GM10248 (cell line): ENCODE measurements at places on chromosomes 12 and 14.

- DNase-seq, result no peak
Observed at GRCh38 chr12:96294831-96295230, 100.7 kb downstream of the ELK3 start.

GRCh38 chr14:63891148-63891975 lies 38.6 kb downstream of the SYNE2 start:
- DNase-seq, result no peak

GRCh38 chr12:30939234-30939633 lies 12.7 kb downstream of the TSPAN11 start:
- no peak for DNase-seq

DNA sequence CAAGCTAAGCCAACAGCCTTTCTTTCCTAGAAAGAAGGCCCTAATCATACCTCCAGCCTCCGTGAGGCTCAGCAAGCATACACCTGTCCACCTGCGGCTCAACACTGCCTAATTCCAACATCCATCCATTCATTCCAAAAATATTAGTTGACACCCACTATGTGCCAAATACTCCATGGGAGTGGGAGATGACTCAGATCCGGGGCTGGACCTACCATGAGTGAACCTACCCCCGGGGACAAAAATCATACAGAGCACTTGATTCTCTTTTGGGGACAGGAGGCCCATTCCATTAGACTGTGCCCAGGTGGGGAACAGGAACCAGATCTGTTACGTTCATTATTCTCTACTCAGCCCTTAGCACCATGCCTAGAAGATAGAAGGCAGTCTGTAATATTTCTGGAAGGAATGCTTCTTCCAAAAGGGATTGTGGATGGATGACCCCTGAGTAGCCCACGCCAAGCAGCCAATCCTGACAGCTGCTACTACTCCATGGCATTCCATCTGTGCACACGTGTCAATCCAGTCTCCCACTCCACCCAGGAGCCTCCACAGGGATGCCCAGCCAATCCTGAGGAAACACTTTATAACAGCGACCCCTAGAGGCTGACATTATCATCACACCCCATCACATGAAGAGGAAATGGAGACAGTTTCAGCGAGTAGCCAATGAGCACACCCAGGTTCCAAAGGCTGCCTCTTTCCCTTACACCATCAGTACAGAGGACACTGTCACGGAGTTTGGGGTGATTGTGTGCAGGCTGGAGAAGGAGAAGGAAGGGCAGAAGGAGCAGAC lies 170.7 kb downstream of the ESRRB start:
- peak; percentile 52 for DNase-seq

GRCh38 chr14:53113989-53114388 lies 39.1 kb downstream of the DDHD1 start:
- no peak for DNase-seq

DNA sequence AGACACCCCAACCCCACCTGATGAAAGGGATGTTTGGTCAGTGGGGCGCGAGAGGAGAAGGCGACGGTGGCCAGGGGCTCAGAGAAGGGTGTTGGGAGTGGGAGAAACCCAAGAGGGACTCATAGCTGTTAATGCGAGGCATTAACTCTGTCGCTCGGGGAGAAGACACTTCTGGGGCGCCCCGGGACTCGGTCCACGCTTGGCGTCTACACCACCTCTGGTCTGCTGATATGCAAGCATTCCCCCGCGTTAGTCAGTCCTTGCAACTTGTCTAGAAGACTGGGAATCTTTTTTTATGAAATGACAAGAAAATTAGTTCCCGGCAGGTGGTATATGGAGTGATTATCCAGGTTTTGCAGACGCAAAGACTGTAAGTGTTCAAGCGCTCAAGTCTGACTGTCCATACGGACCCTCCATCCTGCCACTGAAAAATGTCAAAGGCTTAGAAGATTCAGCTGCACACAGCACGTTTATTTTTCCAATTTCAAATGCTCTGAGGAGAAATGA lies 360 bp upstream of the SLC35F4 start:
- DNase-seq, result no peak

DNA sequence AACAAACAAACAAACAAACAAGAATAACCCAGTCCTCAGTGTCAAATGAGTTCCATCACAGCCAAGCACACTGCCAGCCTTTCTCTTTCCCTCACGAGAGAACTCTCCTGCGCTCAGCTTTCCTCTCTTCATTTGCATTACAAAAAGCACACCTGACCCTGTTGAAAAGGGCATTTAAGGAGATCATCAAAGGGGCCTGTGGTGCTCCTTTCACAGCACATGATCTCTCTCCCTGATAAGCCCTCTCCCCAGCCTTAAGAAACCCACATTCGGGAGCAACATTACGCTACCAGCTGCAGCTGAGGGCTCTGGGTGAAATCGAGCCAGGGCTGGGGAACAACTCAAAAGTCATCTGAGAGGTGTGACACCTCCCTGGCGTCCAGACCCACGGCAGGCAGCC lies 165.6 kb upstream of the TMCC3 start:
- DNase-seq, result no peak

DNA sequence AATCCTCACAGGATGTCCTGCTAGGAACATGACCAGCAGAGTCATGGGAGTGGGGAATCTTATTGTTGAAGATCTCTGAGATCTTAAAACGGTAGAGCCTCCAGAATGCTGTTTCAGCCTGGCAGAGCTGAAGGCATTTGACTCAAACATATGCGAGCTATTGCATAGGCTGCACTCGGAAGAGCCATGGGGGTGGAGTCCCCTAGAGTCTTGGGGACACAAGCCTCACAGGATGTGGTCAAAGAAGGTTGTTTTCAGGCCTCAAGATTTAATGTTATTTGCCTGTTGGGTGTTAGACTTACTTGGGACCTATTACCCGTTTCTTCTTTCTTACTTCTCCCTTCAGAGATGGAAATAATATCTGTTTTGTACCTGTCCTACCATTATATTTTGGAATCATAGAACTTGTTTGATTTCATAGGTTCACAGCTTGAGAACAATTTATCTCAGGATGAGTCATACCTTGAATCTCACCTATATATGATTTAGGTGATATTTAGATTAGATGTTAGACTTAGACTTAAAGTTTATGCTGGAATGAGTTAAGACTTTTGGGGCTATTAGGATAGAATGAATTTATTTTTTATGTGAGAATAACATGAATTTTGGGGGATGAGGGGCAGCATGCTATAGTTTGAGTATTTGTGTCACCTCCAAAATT lies 172.2 kb upstream of the ATP2B1 start:
- DNase-seq, result peak; percentile 60

DNA sequence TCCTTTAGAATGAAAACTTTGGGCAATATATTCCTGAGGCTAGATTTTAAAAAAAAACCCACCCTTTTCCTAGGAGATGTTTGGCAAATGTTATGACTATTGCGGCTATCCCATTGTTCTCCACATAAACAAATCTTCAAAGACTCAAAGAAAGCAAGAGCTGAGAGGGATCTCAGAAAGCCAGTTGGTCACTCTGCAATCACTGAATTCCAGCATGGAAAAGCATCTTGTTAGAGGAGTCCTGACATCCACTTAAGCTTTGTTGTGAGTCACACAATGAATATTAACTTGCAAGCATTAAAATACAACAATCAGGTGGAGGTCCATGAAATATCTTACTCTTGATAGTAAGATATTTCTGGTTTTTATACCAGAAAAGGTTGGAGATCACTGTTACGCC lies 11.0 kb upstream of the PTPRB start:
- no peak for DNase-seq

- DNase-seq, result no peak
Observed at GRCh38 chr12:88683628-88684027, 103.4 kb upstream of the KITLG start.

DNA sequence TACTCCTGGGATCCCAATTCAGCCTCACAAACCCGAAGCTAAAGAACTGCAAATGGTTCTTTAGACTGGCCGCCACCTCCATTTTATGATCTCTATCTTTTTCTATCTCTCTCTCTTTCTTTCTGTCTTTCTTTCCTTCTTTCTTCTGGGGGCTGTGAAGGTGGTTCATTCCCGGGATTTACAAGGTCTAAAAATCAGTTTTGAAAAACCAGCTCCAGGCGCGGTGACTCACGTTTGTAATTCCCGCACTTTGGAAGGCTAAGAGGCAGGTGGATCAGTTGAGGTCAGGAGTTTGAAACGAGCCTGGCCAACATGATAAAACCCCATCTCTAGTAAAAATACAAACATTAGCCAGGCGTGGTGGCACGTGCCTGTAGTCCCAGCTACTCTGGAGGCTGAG lies 67.2 kb upstream of the VASH1 start:
- DNase-seq, result no peak

- DNase-seq, result no peak
Observed at GRCh38 chr14:101153691-101154090, 250.2 kb upstream of the RTL1 start.

DNA sequence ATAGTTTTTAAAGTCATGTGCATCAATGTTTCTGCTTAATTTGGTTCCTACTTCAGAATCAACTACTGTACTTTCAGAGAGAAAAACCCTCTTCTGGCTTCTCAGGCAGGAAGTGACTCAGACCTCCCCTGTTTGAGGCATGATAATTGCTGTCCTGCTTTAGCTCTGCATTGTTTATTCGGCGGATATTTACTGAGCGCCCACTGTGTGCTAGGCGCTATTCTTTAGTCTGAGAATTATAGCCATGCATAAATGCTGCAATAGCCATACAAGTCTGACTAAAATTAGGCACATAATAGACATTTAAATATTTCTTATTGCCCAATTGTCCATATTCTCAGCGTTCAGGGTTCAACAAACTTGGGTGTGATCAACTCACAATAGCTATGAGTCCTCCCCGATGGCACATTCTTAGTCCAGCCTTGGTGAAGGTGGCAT lies 6.1 kb upstream of the AMIGO2 start:
- peak; percentile 29 for DNase-seq

DNA sequence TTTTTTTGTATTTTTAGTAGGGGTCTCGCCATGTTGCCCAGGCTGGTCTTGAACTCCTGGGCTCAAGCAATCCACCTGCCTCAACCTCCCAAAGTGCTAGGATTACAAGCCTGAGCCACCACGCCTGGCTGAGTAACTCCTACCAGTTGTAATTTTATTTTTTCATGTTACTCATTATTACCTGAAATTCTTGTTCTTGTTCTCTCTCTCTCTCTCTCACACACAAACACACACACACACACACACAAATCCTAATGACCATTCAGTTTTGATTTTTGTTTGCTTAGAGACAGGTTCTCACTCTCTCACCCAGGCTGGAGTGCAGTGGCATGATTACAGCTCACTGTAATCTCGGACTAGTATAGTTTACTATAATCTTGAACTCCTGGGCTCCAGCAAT lies 30.2 kb downstream of the DNAL1 start:
- no peak for DNase-seq

- DNase-seq, result no peak
Observed at GRCh38 chr14:80982711-80983110, 27.3 kb downstream of the TSHR start.

GRCh38 chr12:48156652-48157017 lies 680 bp downstream of the ASB8 start:
- no peak for DNase-seq
